Activated naive CD4-positive, alpha-beta T cell treated with anti-CD3 and anti-CD28 coated beads, Interleukin-2, amount 10 ng/mL, durations not matched to agents 7 days and 5 days (primary cell): ENCODE measurements at places on chromosomes 2 and 18.

GRCh38 chr2:139992078-139992477 is 1211.9 kb upstream of the NXPH2 start:
- H3K4me1 ChIP-seq, result no peaks in the 10 kb centered on the region
- no peaks in the 10 kb centered on the region for H3K36me3 ChIP-seq
- no peak overlapping the region for H3K4me3 ChIP-seq
- DNase-seq, result no peak
- no peak overlapping the region for H3K27ac ChIP-seq

DNA sequence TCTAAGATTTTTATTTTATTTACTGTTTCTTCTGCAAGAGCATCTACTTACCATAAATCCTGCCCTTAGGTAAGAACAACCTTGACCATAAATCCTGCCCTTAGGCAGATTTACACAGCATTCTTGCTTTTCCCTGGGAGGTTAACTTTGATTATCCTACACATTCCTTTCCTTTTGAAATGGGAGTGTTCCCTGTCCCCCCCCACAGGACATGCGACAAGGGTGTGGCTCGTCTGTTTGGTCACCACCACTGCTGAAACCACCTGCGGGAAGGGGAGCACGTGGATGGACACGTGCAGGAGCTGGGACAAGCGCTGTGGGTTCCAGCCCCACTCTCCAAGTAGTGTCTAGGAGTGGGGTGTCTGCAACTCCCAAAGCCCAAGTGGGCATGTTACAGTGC is 239.3 kb upstream of the SP5 start:
- no peak overlapping the region for H3K4me3 ChIP-seq
- H3K27ac ChIP-seq, result no peak overlapping the region
- DNase-seq, result no peak
- no peaks in the 10 kb centered on the region for H3K4me1 ChIP-seq

DNA sequence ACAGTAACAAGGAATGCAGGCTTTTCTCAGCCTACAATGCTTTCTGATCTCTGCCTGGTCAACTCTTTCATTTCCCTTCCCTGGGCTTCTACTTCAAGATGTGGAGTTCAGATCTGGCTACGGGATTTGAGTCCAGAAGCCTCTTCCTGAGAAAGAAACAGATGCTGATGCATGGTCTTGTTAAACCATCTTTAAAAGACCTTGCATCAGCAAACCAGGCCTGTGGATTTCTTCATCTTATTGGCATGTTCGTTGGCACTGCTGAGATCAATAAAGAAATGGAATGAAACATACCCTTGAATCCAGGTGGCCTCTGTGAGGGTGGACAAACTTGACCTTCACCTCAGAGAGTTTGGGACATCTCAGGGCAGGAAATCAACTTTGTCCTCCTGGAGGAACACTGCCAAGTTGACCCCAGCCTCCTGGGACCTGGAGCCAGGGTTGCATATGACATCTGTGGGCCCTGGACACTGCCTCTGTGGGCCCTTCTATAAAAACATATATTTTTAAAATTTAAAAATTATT is 21.4 kb downstream of the IGFBP2 start:
- H3K27me3 ChIP-seq, result peaks cover 32% of the 10 kb centered on the region
- H3K4me1 ChIP-seq, result peaks cover 5% of the 10 kb centered on the region
- no peak overlapping the region for H3K4me3 ChIP-seq
- H3K27ac ChIP-seq, result no peak overlapping the region
- no peaks in the 10 kb centered on the region for H3K36me3 ChIP-seq

DNA sequence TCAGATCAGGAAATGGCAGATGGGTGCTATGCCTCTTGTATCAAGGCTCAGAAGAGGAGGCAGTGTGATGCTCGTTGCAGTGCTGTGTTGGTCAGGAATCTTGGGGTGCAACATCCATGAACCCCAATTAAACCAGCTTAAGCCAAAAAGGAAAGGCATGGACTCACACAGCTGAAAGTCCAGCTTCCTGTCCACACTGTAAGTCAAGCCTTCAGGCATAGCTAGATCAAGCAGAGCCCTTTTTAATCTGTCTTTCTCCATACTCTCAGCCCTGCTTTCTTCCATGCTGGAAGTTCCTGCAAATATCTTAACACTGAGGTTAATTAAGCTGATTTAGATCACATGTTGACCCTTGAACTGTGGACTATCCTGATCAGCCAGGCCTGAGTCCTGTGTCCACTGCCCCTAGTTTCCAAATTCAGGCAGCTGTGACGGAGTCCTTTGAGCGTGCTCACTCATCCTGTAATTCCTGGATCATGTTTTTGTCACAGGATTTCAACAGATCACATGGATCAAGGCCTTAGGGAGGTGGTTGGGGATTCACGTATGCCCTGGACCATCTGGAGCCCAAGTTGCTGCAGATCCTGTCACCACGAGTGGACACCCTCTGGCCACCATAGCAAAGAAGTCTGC is 4.5 kb upstream of the C2orf74 start:
- no peak overlapping the region for H3K27ac ChIP-seq
- no peak for DNase-seq
- H3K36me3 ChIP-seq, result peaks cover 21% of the 10 kb centered on the region
- H3K27me3 ChIP-seq, result no peaks in the 10 kb centered on the region

GRCh38 chr2:128600581-128601297 is 282.1 kb upstream of the HS6ST1 start:
- no peak overlapping the region for H3K4me3 ChIP-seq
- H3K27me3 ChIP-seq, result no peaks in the 10 kb centered on the region
- no peak overlapping the region for H3K27ac ChIP-seq
- no peaks in the 10 kb centered on the region for H3K36me3 ChIP-seq
